ENCODE measurements at places on chromosomes 5 and 9.
A peak's percentile ranks its signal among the peaks of the same experiment; 100 is the strongest.

DNA sequence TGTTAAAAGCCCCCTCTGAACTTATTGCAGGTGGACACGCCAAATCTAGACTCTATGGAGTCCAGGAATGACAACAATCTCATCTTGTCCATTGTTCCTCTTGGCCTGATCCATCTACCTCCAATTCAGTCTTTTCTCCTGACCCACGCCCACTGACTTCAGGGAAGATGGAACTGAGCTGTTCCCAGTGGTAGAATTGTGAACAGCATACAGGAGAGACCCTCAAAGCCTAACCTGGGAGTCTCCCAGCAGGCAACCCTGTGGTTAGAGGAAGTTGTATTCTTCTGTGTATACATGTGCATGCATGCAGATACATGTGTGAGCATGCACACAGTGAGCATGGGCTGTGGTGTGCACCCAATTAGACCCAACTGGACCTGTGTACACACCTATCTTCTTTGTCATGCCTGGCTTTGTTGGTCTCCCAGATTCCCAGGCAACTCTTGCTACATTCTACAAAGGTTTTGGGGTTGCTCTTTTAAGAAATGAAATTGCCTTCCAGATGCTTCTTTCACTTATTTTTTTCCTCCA, 286.0 kb downstream of the ZSWIM6 start:
- no peak for DNase-seq

DNA sequence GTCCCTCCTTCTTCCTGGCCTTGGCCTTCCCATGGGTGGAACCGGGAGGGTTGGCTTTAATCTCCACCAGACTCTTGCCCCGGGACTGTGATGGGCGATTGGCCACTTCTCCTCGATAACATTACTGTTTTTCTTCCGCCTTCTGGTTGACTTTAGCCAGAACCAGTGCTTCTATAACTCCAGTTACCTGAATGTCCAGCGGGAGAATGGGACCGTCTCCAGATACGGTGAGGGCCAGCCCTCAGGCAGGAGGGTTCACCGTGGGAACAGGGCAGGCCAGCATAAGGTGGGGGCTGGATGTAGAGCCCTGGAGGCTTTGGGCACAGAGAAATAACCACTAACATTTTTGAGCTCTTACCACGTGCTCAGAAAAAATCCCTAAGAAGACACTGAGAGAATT, 967 bp downstream of the ORM2 start:
- no peak for DNase-seq

DNA sequence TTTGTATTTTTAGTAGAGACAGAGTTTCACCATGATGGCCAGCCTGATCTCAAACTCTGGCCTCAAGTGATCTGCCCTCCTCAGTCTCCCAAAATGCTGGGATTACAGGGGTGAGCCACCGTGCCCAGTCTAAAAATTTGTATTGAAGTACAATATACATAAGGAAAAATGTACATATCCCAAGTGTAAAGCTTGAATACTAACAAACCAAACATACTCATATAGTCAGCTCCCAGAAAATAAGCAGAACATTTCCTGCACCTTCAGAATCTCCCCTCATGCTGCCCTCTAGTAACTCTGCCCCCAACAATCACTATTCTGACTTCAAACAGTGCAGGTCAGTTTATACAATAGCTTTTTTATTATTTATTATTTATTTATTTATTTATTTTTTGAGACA, 1.6 kb upstream of the NOL6 start:
- DNase-seq: no peak

- DNase-seq: no peak
Measured at GRCh38 chr5:579746-580366, 32.3 kb upstream of the CEP72 start.

DNA sequence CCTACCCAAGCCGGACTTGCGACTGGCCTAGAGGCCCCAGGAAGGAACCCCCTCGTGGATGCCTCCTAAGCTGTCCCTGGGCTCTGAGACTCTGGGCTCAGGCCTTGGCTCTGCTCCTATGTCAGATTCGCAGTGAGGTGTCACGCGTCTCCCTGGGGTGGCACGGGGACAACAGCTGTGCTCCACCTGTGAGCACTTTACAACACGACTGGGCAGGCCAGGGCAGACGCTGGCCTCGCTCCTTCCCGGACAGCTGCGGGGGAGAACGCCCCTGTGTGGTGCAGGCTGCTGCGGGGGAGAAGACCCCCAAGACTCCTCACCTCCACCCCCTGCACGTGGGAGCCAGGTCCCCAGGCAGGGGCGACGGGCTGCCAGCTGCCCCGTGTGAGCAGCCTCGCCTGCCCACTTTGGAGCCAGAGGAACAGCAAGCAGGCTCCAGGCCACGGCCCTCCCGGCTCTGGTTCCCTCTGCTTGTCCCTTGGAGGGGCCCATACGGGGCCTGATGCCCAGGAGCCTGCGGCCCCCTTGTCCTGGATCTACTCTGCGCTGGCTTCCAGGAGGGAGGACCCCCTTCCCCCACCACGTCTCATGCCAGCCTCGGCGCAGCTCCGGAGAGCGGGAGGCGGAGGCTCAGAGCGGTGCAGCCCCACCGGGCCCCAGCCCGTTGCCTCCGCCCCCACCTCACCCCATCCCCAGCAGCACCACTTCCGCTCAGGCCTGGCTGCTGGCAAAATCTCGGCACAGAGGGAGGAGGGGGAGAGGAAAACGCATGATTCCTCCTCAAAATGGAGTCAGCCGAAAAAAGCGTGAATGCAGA, 36.0 kb downstream of the SARDH start:
- no peak for DNase-seq

DNA sequence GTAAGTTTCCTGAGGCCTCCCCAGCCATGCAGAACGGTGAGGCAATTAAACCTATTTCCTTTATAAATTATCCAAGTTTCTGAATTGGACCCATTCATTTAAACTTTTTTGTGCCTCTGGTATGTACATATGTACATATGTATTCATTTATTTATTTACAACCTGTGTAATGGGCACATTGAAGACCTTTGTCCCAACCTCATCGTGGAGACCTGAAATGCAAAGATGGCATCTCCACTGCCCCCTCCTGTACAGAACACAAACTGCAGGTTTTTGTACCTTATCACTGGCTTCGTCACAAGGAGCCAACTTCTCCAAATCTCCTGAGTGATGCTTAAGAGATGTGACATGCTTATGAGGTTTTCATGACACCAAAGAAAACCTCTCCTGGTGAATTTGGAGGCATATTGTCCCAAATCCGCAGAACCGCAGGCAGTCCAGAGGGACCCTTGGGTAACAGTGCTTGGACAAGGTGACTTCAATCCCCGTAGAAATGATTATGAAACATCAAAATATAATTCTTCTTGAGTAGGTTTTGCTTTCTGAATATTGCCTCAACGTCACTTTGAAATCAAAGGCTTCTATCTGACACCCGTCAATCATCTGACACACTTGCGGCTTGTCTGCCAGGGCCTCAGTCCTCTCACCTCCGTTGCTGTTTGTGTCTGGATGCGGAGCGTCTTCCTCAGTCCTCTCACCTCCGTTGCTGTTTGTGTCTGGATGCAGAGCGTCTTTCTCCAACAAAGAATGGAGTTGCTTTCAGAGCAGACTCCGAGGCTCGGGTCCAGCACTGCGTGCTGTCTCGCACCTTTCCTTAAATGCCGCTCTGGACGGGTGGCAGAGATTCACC, 135.0 kb upstream of the IRX4 start:
- DNase-seq: no peak

DNA sequence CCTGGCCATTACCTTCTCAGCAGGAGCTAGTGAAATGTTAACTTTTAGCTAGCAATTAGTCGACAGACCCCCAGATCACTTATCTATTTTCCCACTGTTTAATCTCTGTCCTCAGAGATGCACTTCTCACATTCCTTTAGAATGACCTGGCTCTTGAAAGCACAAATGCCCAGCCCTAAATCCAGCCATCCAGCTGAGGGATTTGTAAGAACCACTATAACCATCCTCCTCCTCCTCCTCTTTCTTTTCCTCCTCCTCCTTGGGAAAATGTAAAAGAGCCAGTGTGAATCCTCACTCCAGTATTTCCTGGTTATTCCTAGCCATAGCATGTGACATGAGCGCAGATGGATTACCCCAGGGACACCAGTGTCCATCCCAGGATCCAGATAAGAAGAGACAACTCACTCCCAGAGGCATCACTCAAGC, 124.3 kb downstream of the ENC1 start:
- DNase-seq: no peak

DNA sequence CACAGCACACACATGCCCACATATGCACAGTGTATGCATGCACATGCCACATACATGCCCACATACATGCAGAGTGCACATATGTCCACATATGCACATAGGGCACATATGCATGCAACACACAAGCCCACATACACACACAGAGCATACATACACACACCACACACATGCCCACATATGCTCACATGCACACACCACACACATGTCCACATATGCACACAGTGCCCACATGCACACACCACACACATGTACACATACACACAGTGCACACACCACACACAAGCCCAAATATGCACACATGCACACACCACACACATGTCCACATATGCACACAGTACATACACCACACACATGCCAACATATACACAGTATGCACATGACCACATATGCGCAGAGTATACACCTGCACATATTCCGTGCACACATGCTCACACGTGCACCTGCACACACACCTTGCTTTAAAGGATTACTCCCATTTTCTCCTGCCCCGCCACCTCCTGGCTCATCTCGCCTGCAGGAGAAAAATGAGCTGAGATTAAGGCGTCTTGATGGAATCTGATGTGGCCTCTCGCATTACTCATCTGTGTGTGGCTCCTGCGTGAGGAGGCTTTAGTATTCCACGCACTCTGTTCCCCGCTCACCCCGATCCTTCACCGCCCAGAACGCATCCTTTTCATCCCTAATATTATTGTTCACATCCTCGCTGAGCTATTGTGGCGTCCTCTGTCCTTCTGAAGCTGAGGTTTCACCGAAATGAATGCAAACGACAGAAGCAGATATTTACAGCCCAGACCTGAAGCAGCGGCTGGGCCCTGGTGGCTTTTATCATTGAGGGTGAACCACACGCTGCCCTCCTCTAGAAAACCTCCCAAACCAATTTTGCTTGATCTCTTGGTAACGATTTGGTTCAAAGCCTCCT, 182.7 kb downstream of the OLFM1 start:
- no peak for DNase-seq

DNA sequence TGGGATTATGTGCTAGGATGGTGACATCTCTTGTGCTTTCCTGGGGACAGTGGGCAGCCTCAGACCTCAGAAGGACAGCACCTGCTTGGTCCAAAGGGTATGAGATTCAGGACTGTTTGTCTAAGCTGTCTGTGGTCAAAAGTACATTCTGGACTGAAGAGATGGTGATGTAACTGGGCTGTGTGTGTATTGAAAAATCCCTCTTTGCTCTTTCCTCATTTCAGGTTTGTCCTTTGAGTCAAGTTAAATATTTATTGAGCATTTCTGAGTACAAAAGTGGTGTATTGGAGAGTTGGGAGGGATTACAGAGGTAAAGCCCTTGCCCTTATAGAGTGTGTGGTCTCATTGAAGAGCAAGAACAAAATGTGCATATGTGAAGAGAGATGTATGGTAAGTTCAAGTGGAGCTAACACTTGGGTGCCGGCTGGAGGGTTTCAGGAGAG, 46.7 kb downstream of the RCL1 start:
- no peak for DNase-seq

DNA sequence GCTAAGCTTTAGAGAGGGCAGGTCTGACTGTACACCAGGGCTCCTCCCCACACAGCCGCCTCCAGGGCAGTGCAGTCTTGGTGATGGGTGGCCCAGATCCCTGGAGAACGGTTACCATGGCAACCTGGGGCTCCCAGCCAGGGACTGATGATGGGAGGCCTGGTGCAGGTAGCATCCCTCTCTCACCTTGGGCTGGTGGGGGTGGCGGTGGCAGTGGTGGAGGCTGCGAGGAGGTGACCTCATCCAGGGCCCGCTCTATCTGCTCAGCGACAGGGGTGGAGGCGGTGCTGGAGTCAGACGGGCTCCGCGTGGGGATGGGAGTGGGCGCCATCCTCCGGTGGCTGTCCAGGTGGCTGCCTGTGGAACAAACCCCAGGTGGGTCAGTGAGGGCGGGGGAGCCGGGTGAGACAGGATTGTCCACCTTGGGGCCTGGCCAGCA, 12.3 kb downstream of the PRR7 start:
- peak; percentile 82 for DNase-seq

GRCh38 chr9:88005240-88005639, 30.9 kb upstream of the CDK20 start:
- DNase-seq: no peak

- no peak for DNase-seq
Measured at GRCh38 chr9:27800692-27801370, 227.6 kb upstream of the C9orf72 start.

- no peak for DNase-seq
Measured at GRCh38 chr9:94875300-94876020, 149.0 kb downstream of the AOPEP start.

DNA sequence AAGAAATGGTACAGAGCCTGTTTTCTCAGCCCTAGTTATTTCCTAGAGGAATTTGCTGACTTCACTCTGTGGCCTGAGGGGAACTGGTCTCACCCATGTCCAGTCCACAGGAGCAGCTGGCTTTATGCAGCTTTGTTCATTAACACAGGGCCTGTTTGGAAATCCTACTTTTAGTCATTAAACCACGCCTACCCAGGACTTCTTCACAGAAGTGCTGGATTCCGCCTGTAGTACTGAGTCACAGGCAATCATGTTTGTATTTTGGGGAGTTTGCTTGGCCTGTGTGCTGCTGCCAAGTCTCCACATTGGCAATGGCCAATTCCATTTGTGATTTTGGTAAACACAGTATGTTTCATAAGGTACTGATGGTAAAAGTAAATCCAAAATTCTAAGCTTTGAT, 52.8 kb downstream of the CTNND2 start:
- no peak for DNase-seq

GRCh38 chr5:13328316-13328715, 616.2 kb downstream of the DNAH5 start:
- DNase-seq: no peak

DNA sequence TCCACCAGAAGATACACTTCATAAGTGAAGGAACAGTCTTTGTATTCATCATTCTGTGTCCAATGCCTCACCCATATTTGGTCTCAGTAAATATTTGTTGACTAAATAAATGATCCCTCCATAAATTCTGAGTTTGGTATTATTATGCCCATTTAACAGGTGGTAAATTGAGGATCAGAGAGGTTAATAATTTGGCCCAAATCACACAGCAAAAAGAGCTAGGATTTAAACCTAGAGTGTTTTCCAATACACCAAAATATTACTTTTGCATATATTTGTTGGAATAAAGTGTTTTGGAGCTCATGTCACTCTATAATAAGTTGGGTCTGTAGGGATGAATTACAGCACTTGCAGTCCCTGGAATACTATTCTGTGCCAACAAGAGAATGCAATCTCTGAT, 470.3 kb downstream of the ARHGEF28 start:
- DNase-seq: no peak

- DNase-seq: no peak
Measured at GRCh38 chr5:179803651-179804554, 2.8 kb downstream of the MGAT4B start.

DNA sequence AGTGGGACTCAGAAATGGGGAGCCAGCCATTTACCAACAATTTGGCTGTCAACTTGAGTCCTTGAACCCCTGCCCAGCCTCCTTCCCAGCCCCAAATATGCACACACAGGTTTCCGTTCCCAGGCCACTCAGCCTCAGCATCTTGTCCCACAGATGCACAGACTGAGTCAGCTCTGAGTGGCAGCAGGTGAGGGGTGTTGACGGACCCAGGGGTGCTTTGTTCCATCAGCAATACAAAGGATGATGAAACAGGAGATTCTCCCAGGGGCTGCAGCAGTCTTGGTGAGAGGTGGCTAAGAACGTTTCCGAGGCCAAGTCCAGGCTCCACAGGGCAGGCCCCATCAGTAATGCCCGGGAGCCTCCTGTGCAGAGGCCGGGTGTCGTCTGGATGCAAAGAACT, 4.9 kb upstream of the OLFM1 start:
- no peak for DNase-seq

Data from nucleus accumbens (tissue), 56 donors.